NCI-H82 (cell line): ENCODE measurements at places on chromosomes 12 and 14.
A peak's percentile ranks its signal among the peaks of the same experiment; 100 is the strongest.

GRCh38 chr14:58060077-58060476 is 91.9 kb downstream of the ARMH4 start:
- DNase-seq = no peak

DNA sequence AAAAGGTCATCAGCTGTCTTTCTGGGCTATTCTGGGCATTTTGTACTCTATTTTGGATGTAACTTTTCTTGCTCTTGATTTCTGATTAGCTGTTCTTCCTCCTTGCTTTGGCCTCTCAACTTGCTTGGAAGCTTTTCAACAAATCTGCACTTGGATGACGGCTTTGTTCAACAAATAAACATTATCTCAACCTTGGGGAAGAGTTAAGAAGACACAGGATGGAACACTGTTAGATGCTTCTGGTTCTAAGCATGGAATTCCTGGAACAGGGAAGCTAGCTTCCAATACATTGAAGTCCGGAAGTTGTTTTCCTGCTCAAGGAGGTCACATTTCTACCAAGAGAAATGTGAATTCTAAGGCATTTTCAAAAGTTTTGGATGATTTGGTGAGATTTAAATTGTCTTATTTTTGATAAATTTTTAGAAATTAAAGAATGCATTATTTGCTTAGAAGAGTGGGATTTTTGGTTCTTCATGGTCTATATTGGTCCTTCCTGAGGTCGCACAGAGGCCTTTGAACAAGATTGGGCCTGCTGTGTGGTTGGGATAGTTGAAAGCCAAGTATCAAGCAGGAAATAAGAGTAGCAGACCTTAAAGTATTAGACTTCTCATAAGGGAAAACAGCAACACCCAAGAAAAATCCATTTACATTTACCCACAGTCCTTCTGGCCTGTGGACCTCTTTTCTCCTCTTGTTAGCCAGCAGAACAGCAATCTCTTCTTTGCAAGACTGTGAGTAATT is 59.2 kb downstream of the PPFIBP1 start:
- DNase-seq = no peak

- DNase-seq = no peak
These were observed 356.4 kb downstream of the FOXG1 start for GRCh38 chr14:29123017-29123416.

DNA sequence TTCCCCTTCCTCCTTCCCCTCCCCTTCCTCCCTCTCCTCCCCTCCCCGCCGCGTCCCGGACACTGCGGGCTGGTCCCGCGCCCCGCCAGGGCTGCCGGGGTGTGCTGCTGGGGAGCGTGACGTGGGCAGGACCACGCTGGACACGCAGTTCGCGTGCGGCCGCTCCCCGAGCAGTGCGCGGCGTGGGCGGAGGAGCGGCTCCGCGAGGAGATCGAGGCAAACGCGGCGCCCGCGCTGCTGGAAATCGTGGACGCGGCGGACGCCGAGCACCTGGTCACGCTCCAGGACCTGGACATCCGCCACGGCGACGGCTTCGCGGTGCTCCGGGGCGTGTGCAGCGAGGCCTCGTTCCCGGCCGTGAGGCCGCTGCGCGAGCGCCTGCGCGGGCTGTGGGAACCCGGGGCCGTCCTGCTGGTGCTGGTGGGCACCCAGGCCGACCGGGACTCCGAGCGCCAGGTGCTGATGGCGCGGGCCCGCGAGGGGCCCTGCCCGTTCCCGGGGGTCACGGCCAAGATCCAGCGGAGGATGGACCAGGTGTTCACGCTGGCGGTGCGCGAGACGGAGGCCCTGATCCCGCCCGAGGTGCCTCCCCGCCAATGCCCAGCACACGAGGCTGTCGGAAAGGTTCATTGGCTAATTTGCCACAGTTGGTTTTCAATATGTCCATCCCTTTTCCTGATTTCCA is 84.3 kb downstream of the TNFAIP2 start:
- no peak for DNase-seq

GRCh38 chr12:25320123-25321006 is 69.6 kb upstream of the KRAS start:
- DNase-seq = peak; percentile 27

DNA sequence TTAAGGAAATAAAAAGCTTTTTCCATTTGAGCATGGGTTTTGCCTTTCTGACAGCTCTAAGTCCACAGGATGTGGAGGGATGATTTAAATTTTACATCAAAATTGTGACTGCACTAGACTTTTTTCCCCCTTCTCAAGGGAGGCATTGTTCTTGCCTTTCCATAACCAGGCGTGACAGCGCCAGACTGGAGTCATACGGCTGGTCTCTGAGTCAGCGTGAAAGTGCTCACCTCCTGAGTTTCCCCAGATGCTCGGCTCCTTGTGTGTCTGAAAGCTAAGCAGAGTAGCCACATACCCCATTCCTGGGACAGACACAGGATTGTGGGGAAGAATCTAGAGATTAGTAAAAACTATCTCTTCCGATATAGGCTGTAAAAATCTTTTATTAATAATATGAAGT is 43.1 kb downstream of the SOX5 start:
- no peak for DNase-seq

GRCh38 chr12:8829125-8829518 is 6.7 kb downstream of the A2ML1 start:
- DNase-seq = no peak

GRCh38 chr14:90109858-90110257 is 48.1 kb downstream of the KCNK13 start:
- peak; percentile 55 for DNase-seq

GRCh38 chr14:21703357-21704326 is 30.0 kb upstream of the OR4E1 start:
- no peak for DNase-seq

- DNase-seq = no peak
These were observed 54.3 kb downstream of the SVOP start for GRCh38 chr12:108966378-108967151.
